ENCODE measurements at places on chromosomes 6 and 20.

GRCh38 chr6:159080217-159080976 is 35.6 kb upstream of the TAGAP start:
- no peak for DNase-seq

DNA sequence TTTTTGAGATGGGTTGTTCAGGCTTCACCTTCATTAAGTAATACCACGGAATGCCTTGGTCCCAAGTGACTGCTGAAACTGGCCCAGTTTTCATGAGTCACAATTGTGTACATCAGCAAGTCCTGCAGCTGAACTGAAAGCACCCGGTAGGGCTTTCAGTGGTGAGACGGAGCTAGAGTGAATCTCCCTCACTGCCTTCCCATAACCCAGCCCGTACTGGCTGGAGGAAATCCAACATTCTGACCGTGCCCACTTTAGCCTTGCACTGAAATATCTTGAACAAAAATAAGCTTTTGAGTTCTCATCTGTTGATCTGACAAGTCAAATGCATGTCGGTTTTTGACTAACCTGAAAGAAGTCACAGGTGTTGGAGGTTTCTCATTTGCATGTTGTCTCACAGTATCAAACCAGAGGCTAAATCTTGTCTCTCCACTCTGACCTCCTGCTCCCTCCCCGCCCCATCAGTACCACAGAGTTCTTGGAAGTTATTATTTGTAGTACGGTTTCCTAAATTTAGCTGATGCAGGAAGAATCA is 35.9 kb downstream of the DUSP22 start:
- DNase-seq, result no peak

DNA sequence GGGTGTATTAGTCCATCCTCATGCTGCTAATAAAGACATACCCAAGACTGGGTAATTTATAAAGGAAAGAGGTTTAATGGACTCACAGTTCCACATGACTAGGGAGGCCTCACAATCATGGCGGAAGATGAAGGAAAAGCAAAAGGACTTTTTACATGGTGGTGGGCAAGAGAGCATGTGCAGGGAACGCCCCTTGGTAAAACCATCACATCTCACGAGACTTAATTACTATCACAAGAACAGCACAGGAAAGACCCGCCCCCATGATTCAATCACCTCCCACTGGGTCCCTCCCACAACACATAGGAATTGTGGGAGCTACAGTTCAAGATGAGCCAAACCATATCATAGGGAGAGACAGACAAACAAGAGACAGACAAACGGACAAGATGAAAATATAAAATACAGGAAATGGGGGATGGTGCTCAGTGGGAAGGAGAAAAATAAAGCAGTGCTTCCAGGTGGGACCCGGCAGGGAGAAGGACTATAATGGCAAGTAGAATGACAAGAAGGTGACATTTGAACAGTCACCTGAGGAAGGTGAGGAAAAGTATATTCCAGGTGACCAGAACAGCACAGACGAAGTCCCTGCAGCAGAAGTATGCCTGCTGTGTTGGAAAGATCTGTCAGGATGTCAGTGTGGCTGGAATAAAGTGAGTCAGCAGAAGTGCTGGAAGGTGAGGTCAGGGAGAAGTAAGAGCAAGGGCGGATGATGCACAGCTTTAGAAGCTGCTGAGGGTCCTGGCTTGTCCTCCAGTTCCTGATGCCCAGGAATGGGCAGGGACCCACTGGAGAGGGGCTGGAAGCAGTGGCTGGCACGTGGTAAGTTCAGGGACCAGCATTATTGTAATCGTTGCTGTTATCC is 61.1 kb downstream of the SLC2A10 start:
- no peak for DNase-seq

DNA sequence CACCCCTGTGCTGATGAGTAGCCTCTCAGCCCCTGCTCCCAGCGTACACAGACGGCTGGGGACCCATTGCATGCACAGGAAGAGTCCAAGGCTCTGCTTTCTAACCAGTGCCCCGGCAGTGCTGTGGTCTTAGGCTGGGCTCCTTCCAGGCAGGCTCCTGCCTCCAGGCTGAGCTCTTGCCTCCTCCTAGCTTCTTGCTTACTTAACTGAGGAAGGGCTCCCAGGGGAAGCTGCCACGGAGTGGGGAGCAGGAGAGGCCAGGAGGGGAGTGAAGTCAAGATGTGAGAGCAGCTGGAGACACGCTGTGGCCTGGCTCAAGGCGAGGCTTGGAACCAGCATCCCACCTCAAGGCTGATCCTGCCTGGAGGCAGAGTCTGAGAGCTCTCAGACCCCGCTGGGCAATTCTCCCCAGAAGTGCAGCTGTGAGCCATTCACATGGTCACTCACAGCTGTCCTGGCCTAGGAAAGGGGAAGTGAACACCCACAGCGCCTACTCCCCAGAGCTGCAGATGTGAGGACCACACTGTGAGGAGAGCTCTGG is 141.0 kb downstream of the TBXT start:
- no peak for DNase-seq

DNA sequence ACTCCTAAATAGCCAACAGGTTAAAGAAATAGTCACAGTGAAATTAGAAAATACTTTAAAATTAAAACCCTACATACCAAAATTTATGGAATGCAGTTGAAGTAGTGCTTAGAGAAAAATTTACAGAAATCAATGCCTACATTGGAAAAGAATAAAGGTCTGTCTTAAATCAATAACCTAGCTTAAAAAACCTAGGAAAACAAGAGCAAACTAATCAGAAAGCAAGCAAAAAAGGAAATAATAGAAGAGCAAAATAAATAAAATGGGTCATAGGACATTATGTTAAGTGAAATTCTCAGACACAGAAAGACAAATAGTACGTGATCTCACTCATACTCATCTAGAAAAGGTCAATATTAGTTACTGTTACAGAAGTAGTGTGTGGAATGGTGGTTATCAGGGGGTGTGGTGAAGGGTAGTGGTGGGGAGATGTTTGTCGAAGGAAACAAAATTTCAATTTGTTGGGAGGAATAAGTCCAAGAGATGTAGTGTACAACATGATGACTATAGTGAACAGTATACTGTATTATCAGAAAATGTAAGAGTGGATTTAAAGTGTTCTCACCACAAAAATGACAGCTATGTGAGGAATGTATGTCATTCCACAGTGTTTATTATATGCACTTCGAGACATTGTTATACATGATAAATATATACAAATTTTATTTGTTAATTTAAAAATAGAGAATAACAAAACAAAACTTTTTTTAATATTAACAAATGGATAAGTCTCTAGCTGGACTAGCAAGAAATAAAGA is 423.6 kb downstream of the CDH26 start:
- no peak for DNase-seq

DNA sequence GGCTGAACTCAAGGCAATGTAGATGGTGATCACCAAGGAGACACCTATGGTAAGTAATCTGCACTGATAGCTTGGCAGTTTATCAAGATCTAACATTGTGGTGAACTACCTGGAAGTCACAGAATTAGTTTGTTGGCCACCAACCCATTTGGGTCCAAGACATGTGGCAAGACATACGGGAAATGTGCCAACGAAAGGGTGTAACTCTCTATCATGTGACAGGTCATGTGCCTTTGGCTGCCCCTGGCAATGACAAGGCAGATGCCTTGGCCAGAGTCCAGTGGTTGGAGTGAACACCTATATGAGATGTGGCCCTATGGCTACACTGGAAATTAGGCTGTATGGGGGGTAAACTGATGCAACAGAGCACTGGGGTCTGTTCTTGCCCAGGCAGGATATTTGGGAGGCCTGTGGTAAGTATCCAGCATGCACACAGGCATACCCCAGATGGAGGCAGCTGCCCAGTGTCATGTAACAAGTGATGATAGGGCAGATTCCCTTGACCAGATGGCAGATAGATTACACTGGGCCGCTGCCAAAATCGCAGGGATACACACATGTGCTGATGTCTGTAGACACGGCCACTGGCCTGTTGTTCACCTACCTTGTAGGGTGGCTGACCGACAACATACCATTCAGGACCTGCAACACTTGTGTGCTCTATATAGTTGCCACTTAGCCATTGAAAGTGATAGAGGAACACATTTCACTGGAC is 35.5 kb upstream of the HSF2 start:
- no peak for DNase-seq

GRCh38 chr6:15421945-15422733 is 176.3 kb downstream of the JARID2 start:
- DNase-seq, result no peak

- DNase-seq, result no peak
Observed at GRCh38 chr6:125753218-125753936, 3.9 kb downstream of the HEY2 start.

- no peak for DNase-seq
Observed at GRCh38 chr6:3418496-3419060, 38.3 kb downstream of the SLC22A23 start.

DNA sequence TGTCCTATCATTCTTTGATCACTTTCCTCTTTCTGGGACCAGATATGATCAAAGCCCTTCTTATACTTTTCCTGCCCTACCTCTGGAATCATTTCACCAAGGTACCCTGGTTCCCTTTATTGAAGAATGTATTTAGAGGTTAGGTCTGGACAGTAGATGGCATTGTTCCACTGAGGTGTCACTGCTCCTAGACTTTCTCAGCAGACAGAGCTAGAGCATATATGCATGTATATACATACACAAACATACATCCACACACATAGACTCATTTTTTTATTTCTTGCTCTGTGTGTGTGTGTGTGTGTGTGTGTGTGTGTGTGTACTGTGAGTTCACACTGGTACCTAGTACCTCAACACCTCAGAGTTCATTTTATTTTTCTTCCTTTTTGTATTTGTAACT is 40.9 kb downstream of the PTPRA start:
- DNase-seq, result no peak

DNA sequence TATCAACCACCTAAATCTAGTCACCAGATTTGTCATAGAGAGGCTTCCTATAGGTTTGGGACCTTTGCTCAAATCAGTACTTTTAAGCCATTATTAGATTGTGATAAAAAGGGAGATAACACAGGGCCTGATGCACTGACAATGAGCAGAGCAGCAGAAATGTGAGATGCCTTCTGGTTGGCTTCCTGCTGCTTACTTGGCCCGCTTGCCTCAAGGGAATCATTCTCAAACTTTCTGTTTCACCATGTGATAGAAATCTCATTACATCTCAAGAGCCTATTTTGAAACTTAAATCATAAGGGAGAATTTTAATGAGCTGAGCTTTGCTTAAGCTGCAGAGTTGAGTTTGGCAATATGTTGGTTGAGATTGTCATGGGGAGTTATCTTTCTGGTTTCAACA is 606.0 kb downstream of the DHX35 start:
- DNase-seq, result no peak

DNA sequence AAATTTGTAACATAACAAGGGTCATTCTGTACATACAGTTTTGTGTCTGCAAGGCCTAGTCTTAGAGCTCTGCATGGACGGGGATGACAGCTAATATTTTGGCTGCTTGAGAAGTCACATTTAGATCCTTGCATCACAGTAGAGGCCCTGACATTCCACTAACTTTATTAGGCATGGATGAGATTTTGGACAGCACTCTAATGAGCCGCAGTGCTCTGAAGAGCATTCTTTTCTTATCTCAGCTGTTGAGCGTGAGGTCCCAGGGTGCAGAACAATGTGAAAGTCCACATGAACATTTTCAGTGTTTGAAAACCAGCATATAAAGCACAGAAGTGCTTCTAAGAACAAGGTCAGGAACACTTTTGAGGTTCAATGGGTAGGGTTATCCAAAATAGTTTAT is 58.9 kb downstream of the IPCEF1 start:
- no peak for DNase-seq

GRCh38 chr20:62702895-62703852 is 5.5 kb upstream of the NTSR1 start:
- DNase-seq, result no peak

DNA sequence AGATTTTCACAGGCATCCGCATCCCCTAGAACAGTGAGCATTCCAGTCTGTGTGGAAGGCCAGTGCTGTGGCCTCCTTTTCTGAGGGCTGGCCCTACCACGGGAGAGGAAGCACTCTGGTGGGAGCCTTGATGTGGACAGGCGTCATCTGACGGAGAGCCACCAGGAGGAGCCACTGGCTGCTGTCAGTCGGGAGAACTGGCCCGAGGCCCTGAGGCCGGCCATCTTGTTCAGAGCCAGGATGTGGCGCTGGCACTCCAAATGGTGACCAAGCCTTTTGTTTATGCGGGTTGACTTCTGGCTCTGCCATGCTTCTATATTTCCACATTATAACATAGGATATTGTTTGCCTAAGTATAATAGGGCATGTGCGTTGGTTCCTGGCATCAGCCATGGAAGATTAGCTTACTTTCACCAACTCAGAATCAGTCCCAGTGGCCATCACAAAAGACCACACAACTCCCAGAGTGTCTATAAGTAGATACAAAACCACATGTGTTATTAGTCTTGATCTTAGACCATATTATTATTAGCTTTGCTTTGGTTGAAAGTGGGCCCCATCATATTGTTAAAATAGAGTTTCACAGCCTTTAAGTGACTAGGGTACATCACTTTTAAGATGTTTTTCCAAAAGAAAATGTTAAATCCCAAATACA is 273.9 kb upstream of the TAB2 start:
- DNase-seq, result no peak

DNA sequence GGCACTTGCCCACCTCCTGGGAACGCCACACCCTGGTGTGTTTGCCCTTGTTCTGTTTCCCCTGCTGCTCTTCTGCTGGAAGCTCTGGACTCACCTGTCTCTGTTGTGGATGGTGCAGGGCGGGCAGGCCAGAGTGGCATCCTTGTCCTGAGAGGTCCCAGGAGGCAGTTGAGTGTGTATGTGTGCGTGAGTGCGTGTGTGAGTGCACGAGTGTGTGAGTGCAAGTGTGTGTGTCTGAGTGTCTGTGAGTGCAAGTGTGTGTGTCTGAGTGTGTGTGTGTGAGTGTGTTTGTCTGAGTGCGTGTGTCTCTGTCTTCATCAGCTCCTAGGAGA is 12.2 kb downstream of the IGF2R start:
- DNase-seq, result no peak

GRCh38 chr6:163739966-163740365 is 325.4 kb downstream of the QKI start:
- no peak for DNase-seq

DNA sequence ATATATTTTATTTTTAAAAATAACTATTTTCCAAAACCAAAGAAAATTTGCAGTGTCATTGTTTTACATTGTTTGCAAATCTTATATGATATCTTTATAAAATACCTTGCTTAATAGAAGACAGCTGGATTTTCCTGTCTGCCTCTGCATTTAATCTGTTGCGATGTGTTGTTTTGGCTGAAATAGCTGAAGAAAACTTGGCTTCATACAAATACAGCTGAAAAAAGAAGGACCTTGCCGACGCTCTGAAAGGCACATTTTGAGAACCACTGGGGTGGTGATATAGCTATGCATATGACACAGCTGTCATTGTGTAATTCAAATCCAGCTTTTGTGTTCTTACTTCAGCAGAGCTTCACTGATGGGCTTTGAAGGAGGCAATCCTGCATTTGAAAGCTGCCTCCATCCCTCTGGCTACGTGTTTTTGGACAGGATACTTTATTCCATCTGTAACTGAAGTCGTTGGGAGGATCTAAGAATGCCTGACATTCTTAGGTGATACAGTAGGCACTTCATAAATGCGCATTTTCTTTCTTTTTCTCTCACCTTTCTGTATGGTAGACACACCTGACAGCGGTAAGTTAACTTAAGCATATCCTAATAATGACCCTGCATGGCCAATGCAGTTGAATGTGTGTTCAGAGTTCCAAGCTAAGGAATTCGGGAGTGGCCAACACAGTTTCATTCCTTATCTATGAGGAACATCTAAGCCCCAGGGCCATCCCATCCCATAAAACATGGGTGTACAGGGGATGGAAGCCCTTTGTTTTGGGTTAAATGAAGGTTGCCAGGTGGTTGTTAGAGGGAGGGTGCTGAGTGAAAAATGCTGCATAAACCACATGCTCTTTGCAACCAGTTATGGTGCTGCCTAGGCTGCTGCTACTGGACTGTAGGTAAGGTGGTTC is 213.0 kb downstream of the TFAP2A start:
- DNase-seq, result no peak

GRCh38 chr6:168590406-168590805 is 149.4 kb downstream of the SMOC2 start:
- no peak for DNase-seq

All from esophagus squamous epithelium (tissue), 5 donors.